ENCODE measurements at places on chromosomes 1 and 21.
A peak's percentile ranks its signal among the peaks of the same experiment; 100 is the strongest.

GRCh38 chr1:36115200-36115669, 9.8 kb downstream of the COL8A2 start:
- peak; percentile 93 for DNase-seq

- DNase-seq: no peak
Observed at GRCh38 chr21:28294051-28294450, 698.6 kb downstream of the LTN1 start.

DNA sequence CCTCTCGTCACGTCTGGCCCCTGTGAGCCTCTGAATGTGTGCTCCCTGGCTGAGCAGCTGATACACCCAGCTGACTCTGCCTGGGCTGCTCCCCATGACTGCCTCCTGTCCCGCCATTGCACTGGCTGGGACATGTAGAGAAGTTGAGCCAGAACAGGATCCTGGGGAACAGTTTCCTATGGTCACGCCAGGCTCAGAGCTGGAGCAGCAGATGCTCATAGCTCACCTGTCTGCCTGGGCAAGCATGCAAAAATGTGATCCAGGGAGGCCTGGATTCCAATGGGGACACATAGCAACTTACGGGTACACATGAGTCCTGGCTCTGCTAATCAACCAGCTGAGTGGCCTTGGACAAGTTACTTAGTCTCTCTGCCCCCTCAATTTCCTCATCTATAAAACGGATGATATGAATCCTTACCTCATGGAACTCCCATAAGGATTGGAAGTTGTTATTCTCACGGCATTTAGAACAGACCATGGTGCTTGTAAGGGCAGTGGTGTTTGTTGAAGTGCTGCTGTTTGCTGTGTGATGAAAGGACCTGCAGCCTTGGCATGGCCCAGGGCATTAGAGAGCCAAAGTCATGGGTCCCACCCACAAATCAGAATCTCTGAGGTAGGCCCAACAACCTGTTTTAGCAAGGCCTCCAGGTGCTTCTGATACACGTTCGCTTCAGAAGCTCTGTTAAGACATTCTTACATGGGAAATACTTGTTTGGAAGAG, 150.3 kb upstream of the VANGL1 start:
- DNase-seq: no peak

GRCh38 chr1:87399701-87400100, 71.0 kb downstream of the LMO4 start:
- no peak for DNase-seq

- no peak for DNase-seq
Observed at GRCh38 chr1:102800406-102800805, 307.9 kb downstream of the COL11A1 start.

GRCh38 chr1:180962178-180962577, 49.5 kb downstream of the KIAA1614 start:
- no peak for DNase-seq

DNA sequence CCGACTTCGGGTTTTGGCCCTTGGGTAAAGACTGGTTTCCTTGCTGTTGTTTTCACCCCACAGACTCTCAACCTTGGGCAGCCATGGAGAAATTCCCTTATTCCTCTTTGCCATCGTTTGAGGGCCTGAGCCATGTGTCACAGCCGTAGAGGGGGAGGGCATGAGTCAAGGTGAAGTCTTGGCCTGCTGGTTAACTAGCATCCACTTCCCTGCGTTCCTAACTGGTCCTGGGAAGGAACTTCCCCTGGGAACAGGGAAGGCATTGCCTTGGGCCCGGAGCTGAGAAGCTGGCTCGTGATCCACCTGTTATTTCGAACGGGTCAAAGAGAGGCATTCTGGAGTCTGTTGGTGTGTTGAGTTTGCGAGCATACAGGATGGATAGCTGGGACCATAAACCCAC, 464.9 kb downstream of the CAMTA1 start:
- DNase-seq: no peak

DNA sequence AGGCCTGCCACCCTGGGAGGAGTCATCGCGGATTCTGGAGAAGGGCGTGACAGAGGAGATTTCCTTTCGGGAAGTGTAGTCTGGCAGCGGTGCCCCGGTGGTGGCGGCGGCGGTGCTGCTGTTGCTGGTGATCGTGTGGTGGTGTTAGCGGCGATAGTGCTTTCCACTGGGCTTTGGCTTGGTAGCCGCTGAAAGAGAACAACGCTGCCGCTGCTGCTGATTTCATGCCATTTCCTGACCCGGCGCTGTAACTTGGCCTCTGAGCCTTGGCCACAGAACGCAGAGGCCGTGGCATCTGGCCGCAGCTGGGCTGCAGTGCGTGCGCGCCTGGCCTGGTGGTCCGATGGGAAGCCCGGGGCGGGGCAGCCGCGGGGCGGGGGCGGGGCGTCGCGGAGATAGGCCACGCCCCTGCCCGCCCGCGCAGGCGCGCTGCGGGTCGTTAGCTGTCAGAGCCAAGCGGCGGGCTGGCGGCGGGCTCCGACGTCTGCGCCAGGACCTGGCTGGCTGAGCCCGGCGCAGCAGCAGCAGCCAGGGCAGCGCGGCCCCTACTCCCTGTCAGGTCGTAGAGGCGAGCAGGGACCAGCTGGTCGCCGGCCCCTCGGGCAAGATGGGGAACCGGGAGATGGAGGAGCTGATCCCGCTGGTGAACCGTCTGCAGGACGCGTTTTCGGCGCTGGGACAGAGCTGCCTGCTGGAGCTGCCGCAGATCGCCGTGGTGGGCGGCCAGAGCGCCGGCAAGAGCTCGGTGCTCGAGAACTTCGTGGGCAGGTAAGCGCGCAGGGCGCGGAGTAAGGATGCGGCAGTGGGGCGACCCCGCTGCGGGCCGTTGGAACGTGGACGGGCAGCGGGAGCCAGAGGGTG, at the start of gene DNM3:
Gene DNM3, plus strand, starts transcription at position 449 of the 861 bp plus-strand sequence. Its CDS starts 159 bp downstream, at position 608.
- peak; percentile 93 for DNase-seq

DNA sequence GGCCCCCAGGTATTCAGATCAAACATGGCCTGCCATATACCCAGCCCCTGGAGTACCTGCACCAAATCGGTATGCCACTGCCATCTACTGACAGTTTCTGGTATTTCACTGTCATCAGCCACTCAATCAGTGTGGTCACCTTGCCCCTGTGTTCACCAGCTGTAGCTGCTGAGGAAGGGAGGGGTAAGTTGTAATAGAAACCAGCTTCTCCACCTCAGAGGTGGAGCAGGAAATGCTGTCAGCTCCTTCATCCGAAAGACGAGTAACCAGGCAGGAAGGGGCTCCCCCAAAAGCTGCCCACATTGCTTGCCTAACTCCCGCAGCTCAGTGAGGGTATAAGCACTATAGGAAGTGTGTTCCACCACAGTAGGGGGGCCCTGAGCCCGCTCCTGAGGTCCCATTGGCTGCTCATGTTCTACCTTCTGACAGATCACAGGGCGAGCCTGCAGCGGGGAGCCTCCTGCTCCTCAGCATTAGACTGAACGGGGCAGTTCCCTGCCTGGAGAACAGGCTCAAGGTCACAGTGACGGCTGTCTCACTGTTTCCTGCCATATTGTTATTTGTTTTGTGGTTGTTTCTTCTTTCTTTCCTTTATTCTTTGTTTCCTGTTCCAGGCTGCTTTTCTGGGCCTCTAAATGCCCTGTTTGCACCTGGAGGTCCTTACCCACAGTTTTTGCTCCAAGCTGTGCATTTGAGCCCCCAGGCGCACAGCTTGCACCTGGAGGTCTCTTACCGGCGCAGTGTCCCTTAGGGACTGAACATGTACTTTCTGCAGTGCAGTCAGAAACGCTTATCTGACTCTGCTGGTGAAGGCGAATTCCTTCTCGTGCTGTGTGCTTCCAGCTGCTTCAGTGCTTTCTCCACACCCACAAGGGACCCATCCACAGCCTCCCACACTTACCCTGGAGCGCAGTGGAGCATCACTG, 1638.3 kb downstream of the MRPL39 start:
- no peak for DNase-seq

- DNase-seq: no peak
Observed at GRCh38 chr1:204453141-204453772, 41.3 kb downstream of the PIK3C2B start.

DNA sequence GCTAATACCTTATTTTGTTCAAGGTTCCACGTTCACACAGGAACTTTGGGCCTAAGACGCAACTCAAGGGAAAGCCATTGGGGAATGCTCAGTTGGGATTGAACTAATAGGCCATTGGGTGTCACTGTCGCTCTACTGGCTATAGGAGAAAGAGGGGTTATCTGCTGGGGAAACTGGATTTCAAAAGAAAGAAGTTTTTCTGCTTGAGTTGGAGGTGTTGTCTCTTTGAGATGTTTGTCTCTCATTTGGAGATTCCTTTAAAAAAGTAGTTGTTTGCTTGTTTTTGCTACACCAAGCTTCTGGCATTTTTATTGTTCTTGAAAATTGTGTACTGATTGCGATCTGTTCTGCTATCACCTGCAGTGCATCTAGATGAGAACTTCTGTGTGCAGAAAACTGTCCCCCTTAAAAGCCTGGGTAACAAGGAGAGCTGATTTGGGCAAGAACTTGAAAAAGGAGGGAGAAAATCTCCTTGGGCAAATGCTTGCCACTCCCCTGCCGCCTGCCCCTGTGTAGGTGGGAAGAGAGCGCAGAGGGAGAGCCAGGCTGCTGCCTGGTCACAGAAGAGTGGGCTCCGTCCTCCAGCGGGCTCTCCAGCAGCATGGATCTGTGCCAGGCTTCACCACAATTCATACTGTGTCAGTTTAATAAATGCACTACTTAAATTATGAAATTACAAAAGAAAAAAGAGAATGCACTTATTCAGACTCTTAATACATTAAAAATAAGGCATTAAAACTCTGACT, 39.9 kb downstream of the PEX14 start:
- no peak for DNase-seq

DNA sequence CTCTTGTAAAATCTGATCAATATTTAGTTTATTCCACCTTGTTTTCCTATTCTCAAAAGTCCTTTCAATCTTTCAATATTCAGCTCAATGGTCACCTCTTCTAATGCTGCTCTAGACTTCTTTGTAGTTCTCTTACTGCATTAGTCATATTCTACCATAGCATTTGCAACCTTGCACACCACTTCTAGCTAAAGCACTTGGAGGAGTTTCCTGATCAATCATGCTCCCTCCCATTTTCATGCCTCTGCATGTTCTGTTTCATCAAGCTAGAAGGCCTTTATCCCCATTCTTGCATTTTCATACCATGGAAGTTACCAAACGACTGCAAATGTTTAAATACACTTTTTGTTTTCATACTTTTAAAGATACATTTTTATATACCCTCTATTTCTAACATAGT, 72.1 kb downstream of the SLC5A9 start:
- DNase-seq: no peak

GRCh38 chr21:37341254-37341960, 25.2 kb upstream of the DYRK1A start:
- no peak for DNase-seq

DNA sequence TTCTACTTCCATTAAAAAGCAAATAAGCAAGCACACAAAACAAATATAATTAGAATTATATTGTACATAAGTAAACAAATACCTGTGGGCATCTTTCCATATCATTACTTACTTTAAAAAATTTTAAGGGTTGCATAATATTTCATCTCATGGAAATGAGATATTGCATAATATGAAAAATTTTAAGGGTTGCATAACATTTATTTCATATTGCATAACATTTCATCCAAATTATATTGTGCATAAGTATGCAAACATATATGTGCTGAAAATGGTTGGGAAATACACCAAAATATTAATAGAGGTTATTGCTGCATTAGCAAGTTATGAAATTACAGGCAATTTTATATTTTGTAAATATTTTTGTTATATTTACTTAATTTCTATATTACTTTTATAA, 213.7 kb downstream of the KCNH1 start:
- no peak for DNase-seq

DNA sequence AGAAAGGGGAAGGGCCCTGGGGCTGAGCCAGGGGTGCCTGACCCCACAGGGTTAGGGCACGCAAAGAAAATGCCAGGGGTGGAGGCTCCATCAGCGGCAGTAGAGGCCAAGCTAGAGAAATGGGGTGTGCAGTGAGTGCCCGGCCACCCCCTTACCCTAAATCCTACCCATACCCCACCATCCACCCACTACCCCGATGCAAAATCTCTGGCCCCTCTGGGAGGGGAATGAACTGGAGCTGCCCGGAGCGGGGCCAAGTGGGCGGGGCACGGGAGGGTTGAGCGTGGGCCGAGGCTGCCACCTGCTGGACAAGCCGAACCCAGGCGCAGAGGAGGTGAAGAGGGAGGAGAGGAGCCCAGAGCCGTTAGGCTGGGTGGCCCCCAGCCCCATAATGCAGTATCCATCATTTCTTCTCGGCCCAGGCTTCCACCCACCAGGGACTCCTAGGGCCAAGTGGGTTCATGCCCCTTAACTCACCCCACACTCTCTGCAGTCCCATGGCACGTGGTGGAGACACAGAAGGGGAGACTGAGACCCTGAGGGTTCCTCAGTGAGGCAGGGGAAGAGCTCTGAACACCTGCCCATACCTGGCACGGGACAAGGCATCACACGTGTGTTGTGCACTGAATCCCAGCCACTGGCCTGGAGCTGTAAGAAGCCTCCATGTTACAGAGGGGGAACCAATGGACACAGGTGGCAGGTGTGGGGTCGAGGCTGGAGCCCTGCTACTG, 1.4 kb upstream of the C1QC start:
- DNase-seq: peak; percentile 89

DNA sequence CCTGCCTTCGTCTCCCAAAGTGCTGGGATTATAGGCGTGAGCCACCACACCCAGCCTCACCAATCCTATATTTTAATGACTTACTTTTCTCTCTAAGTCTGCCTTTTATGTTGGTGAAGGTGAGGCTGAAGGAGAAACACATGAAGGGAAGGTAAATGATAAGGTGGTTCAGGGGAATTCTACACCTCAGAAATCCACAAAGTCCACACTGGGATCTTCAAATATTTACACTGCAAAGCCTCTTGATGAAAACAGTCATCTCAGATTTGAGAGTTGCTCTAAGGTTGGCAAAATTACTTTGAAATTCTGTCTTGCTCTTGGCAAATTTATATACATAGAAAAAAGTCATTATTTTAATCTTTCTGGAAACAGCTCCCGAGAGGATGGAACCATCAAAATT, 42.0 kb upstream of the CACHD1 start:
- DNase-seq: no peak

DNA sequence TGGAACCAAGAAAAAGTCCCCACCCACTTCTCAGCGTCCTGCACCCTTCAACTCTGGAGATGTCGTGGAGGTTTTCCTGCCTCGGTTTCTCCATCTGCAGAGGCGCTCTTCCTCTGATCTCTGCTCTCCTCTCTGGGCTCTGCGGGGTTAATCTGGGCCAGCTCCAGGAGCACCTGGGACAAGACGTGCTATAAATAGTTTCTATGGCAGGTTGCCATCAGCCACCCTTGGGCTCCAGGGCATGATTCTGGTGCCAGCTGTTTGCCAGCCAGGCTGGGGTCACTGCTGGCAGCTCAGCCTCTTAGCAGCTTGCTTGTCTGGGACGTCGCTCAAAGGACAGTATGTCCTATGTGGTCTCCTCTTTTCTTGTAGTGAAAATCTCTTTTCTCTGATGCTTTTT, 137.1 kb downstream of the ACTL8 start:
- DNase-seq: no peak

- DNase-seq: no peak
Observed at GRCh38 chr1:215911406-215911968, 344.4 kb downstream of the KCTD3 start.

GRCh38 chr1:34850382-34850781, 9.2 kb downstream of the SMIM12 start:
- no peak for DNase-seq

GRCh38 chr1:197170538-197170937, 24.1 kb upstream of the ASPM start:
- no peak for DNase-seq

GRCh38 chr1:200034761-200035396, 7.4 kb downstream of the NR5A2 start:
- DNase-seq: no peak

Measured in aorta (tissue), 5 donors.